ENCODE measurements at places on chromosomes 12 and 14.

DNA sequence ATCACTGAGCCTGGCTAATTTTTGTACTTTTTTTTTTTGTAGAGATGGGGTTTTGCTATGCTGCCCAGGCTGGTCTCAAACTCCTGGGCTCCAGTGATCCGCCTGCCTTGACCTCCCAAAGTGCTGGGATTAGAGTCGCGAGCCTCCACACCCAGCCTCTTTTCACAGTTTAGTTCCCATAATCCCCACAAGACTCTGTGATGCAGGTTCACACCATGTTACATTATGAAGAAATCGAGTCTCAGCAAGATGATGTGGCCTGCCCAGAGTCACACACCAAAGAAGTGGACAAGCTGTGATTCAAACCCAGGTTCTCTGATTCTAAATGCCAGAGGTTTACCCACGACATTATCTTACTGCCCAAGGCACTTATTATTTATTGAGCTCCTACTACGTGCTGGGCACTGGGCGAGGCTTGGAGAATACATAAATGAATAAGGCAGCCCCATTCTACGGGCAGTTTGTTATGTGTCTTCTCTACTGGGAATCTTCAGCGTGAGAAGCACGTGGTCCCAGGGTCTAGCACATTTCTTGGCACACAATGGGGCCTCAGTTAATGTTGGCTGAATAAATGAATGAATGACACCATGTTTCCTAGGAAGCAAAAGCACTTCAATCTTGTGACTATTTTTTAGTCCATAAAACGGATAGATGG lies 23.5 kb upstream of the OASL start:
- no peak for DNase-seq

DNA sequence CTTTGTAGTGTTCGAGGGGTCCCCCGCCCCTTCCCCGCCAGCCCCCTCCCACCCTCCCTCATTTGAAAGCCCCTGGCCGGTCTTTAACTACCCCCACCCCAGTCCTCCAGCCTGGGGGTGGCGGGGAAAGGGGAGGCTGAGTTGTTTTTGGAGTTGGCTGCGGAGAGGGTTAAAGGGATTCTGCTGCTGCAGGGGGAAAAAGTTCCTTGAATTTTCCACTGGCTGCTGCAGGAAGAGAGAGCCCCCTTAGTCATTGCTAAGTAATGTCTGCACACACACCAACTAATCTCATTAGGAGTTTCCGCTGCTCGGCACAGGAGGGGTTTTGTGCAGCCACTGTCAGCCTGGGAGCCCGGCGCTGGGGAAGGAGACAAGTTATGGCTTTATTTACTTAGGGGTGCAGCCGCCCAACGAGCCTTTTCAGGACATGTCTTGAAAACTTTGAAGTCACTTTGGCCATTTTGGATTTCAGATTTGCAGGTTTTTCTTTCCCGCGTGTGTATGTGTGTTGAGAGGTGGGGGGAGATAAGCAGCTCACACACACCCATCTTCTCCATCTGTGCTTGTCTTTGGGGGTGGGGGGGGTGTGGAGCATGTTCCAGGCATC lies 1.8 kb downstream of the ELK3 start:
- peak; percentile 76 for DNase-seq

- no peak for DNase-seq
Measured at GRCh38 chr12:50828886-50829285, 13.8 kb upstream of the TMPRSS12 start.

GRCh38 chr14:21054123-21054767 lies 3.4 kb upstream of the RNASE8 start:
- DNase-seq = no peak

- DNase-seq = no peak
Measured at GRCh38 chr14:89164168-89165073, 252.6 kb downstream of the FOXN3 start.

GRCh38 chr12:20011200-20011599 lies 357.1 kb upstream of the PDE3A start:
- DNase-seq = peak; percentile 78

DNA sequence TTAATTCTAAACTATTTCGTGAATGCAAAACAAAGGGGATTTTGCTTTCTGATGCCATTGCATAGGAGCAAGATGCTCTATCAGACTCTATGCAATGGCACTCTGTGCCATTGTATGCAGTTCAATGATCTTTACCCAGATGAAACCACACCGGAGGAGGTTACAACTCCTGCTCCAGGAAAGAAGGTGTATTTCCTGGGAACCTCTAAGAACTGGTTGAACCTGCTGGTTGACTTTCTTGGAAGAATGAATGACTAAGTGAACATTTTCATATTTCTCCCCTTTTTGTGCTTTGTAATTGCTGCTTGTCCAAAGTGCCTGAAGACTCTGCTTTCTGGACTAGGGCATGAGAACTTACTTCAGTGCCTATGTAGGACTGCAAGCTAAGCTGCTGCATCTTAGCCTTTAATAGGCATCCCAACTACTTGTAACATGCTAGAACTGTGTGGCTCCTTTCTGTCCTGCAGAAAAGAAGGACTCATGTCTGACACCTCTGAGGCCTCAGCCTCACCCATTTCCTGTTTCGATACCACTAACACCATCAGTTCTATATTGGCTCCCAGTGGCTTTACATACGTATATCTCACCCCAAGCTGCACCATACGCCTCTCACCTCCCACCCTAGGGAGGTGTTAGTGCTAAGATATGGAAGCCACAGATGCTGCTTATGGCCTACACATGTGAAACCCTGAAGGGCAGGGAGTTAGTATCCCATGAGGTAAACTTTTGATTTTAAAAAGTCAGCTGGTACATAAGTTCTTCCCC lies 193.5 kb upstream of the CNOT2 start:
- no peak for DNase-seq

GRCh38 chr14:20568393-20568792 lies 7.5 kb upstream of the RNASE9 start:
- no peak for DNase-seq

GRCh38 chr14:100592461-100592891 lies 5.3 kb upstream of the BEGAIN start:
- DNase-seq = no peak

DNA sequence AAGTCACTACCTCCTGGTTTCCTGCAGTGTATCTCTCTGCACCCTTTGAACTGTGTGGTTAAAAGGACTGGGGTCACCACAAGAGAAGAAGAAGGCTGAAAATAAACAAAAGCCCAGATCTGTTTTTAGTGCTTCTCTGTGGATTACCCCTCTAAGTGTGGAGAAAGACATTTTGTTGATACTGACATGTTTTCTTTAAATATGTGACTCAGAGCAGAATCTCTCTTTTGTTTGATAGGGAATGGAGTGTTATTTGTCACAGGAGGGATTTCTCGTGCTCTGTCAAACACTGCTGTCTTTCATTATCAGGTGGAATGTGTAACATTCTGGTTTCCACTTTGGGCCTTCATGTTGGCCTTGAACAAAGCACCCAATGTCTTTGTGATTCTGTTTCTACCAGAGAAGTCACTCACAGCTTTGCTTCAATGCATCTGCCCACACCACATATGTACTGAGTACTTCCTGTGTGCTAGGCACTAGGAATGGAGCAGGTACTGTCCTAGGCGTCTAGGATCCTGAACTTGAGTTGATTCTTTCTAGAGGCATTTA lies 82.1 kb downstream of the PLXNC1 start:
- no peak for DNase-seq

GRCh38 chr14:81273961-81274575 lies 53.3 kb upstream of the GTF2A1 start:
- DNase-seq = no peak

GRCh38 chr14:89634037-89634436 lies 217.0 kb upstream of the FOXN3 start:
- no peak for DNase-seq

GRCh38 chr12:100391856-100392255 lies 35.0 kb downstream of the SLC17A8 start:
- no peak for DNase-seq

DNA sequence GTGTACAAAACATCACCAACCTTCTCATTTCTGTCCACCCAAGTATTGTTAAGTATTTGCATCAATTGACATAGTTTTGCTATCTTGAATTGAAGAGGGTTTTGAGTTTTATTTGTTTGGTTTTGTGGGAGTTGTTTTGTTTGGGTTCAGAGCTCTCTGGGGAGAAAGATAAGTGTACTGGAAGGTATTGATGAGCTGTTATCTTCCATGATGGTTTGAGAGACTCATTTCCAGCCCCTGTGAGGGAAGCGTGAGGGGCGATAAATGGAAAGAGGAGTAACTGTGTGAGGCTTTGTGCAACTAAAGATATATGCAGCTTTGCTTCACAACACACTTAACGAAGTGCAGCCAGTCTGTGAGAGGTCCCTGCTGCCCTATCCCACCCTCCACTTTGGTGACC lies 15.7 kb upstream of the CIPC start:
- DNase-seq = no peak

DNA sequence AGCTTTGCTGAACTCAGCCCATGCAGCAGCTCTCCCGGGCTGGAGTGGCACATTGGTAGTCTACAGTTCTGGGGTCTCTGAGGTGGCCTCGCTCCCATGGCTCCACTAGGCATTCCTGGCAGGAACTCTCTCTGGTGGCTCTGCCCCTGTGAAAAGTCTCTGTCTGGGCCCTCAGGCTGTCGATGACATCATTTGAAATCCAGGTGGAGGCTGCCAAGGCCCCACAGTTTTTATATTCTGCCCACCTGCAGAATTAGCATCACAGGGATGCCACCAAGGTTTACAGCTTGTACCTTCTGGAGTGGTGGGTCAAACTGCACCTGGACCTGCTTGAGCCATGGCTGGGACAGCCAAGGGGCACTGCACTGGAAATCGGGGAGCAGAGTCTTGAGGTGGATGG lies 31.6 kb downstream of the KRT80 start:
- no peak for DNase-seq

DNA sequence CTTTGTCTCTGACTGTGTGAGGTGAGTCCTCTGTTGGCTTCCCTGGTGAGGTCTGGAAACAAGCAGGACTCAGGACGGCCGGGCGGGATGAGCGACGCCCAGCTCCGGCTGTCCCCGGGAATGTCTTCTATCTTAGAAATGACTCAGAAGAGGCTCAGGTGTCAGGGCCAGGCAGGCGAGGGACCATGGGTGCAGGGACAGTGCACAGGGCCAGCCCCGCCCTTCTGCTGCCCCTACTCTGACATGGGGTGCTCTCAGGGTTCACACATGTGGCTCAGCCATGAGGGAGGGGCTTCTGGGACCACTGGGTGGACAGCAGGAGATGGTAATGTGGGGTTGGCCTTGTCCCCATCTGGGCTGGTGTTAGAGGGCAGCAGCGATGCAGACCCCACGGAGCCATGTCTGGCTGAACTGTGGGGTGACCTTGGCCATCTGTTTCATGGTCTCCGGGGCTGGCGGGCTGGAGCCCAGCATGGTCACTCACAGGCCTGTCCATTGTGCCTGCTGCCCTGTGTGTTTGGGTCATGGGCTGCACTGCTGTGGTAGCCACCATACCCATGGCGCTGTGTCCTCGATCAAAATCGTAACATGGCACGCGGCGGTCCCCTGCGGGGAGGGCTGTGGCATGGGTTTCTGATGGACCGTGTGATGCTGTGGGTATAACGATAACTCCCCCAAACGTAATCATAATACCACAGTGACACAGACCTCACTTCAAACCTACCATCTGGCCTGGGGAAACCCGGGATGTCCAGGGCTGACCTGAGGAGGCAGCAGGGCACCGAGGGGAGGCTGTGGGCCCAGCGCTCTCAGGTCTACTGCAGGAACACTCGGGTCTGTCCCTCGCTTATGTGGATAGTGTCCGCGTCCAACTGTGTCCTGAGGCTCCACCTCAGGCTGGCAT lies 368.8 kb downstream of the TMEM121 start:
- no peak for DNase-seq

GRCh38 chr14:42626986-42627385 lies 1020.3 kb downstream of the LRFN5 start:
- DNase-seq = peak; percentile 13

DNA sequence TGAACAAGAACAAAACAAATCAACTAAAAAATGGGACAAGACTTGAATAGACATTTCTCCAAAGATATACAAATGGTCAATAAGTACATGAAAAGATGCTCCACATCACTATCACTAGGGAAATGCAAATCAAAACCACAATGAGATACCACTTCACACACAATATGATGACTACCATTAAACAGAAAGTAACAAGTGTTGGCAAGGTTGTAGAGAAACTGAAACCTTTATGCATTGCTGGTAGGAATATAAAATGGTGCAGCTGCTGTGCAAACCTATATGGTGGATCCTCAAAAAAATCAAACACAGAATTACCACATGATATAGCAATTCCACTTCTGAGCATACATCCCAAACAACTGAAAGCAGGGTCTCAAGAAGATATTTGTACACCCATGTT lies 5.2 kb downstream of the SMAGP start:
- DNase-seq = no peak

DNA sequence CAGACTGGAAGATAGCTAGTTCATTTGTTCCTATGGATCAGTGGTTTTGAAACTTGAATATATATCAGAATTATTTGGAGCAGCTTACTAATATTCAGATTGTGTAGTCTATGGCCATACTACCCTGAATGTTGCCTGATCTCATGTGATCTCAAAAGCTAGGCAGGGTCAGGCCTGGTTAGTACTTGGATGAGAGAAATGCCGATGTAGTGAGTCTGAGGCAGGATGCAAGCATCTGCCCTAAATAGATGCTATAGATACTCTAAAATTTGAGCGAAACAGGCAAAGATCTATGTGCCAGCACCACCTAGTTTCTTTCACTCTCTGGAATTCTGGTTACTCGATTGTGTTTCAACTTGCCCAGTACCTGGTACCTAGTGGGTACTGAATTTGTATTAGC lies 40.9 kb downstream of the FRMD6 start:
- DNase-seq = no peak

- DNase-seq = no peak
Measured at GRCh38 chr14:95255013-95255412, 64.7 kb downstream of the CLMN start.

DNA sequence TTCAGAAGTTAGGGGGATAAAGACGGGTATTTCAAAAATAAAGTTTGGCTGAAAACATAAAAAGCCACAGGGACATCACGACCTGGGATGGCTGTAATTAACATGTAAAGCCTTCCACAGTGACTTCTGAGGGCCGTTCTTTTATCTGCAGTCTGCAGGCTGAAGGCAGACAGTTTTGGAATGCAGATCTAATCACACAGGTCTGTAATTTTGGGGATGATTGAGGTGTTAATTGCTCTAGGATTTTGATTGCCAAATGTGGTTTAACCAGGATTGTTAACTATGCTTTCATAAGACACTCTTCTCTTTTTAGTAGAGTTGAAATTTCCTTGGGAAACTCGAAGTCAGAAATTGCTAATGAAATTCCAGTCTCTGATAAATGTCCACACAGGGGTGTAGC lies 355.5 kb downstream of the ATP23 start:
- no peak for DNase-seq

DNA sequence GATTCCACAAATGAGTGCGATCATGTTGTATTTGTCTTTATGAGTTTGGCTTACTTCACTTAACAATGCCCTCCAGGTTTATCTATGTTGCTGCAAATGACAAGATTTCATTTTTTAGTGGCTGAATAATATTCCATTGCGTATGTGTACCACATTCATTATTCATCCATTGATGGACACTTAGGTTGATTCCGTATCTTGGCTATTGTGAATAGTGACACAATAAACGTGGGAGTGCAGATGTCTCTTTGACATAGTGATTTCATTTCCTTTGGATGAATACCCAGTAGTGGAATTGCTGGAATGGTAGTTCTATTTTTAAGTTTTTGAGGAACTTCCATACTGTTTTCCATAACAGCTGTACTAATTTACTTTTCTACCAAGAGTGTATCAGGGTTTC lies 23.5 kb downstream of the AKAP6 start:
- DNase-seq = no peak

GRCh38 chr12:53532524-53533445 lies 25.5 kb upstream of the NPFF start:
- DNase-seq = no peak
